ENCODE measurements at places on chromosomes 6 and 20.
A peak's percentile ranks its signal among the peaks of the same experiment; 100 is the strongest.

DNA sequence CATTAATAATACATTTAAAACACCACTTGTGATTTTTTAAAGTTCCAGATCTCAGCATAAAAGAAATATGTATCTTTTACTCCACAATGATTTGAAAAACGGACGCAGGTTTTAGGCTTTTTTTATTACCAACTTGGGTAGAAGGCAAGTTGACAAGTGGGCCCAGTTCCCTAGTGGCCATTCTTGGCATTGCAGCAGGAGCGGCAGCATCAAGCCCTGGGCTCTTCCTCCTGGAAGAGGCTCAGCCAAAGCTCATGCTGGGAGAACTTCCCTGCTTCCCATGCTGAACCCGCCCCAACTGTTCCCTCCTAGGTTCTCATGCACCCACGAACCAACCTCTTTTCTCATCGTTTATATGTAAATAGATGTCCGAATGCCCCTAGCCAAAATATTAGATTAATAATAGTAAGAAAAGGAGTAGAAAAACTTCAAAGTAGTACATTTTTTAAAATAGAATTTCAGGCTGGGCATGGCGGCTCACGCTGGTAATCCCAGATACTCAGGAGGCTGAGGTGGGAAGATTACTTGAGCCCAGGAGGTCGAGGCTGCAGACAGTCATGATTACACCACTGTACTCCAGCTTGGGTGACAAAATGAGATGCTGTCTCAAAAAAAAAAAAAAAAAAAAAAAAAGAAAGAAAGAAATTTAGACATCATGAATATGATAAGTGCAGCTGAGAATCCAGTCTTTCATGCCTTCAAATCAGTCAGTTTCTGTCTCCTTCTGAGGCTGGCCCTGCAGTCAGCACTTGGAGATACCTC, 18.2 kb upstream of the MYB start:
- peak; percentile 22 for DNase-seq

DNA sequence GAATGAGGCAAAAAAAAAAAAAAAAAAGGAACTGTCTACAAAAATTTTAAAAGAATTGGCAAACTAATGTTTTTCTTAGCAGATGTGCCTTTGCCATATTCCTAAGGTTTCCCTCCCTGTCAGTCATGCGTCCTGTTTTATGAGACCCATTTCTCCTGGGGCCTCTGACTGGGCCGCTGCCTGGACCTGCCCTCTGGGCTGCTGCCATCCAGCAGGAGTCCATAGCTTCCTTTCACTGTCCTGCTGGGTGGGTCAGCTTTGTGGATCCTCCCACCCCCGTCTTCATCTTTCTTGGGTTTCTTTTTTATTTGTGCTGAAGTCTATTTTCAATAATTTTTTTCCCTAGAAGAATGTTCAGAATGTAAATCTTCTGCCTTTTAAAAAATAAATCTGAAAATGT, 110.8 kb upstream of the SCP2D1 start:
- no peak for DNase-seq

- DNase-seq = no peak
Measured at GRCh38 chr6:5215799-5216198, 45.0 kb downstream of the LYRM4 start.

DNA sequence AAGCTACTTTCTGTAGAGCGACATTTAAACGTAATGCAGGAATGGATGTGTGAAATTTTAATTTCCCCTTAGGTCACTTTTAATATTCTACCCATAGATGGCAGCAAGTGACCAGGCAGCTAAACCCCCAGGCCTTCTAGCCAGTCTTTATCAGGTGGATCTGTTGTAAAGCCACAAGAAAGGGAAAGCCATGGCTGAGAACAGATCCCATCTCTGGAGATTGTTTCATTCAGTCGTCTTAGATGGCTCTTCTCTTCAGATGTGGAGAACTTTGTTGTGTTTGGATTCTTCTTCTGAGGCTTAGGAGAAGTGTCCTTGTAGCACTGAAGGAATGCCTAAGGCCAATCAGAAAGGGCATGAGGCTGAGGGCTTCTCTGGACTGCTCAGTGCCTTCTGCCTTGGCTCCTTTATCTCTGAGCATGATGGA, 15.8 kb upstream of the RNF182 start:
- peak; percentile 23 for DNase-seq

- DNase-seq = no peak
Measured at GRCh38 chr20:37408302-37409193, 62.6 kb downstream of the SRC start.

GRCh38 chr6:38818691-38819090, 103.6 kb downstream of the DNAH8 start:
- no peak for DNase-seq

- no peak for DNase-seq
Measured at GRCh38 chr6:25165800-25166199, 113.4 kb upstream of the CARMIL1 start.

DNA sequence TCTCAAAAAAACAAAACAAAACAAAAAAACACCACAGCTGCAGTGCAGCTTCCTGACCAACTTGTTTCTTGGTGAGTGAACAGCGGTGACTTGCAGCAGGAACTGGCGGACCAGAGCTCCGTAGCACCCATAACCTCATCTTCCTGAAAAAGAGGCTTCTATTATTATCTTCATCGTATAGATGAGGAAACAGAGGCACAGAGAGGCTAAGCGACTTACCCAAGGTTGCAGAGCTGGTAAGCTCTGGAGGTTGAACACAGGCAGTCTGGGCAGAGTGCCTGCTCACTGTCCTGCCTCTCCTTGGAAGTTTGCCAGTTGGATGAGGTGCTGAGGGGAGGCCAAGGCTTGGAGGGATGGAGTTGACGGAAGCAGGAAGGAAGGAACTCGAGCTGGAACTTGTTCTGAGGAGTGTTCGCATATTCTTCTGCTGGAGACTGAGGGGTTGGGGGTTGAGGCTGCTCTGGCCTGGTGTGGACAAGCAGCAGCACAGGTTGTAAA, 47.9 kb upstream of the CCDC167 start:
- DNase-seq = no peak

- DNase-seq = no peak
Measured at GRCh38 chr6:160259143-160259425, 463 bp upstream of the SLC22A2 start.

GRCh38 chr6:137936798-137937197, 69.7 kb downstream of the TNFAIP3 start:
- DNase-seq = no peak

DNA sequence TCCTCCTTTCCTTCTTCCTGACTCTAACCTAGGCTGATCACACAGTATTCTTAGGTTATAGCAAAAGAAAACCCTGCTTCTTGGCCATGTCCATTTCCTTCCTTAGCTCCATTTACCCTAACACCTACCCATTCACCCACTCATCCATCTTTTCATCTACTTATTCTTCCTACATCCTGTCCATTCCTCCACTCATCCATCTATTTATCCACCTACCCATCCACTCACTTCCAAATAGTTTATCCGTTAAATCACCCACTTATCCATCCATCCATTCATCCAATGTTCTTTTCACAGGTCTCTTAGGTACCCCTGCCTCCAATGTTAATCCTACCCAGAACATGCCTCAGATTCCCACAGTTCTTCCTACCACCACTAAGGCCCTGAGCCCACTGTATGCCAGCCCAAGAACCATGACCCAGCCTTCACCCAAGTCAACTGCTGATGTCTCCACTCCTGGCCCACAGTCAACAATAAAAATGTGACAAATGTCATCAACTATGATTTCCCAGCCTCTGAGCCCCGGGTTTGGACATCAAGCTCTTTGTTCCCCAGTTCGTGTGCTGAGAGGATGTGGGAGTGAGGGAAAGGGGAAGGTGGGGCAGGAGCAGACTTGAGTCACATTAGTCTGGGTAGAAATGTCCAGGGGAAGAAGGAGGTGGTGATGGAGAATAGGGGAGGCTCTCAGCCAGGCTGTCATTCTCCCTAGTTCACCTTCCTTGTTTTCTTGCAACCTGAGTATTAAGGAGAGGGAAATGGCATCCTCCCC, 24.4 kb downstream of the TREML4 start:
- DNase-seq = no peak

DNA sequence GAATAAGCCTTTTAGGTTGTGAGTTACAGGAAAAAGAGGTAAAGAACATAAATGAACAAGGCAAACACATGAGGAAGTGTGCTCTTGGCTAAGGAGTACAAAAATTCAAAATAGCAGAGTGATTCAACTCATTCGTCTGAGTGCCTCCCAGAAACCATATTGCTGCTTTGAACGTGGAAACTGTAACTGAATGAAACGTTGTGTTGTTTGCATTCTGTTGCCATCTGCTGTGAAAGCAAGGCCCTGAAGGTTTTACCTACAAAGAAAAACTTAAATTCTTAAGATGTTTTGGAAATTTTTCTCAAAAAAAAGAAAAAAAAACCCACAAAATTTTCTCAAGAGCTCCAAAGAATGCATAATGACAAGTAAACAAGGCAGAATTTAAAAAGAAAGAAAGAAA, 375.4 kb upstream of the HS3ST5 start:
- no peak for DNase-seq

DNA sequence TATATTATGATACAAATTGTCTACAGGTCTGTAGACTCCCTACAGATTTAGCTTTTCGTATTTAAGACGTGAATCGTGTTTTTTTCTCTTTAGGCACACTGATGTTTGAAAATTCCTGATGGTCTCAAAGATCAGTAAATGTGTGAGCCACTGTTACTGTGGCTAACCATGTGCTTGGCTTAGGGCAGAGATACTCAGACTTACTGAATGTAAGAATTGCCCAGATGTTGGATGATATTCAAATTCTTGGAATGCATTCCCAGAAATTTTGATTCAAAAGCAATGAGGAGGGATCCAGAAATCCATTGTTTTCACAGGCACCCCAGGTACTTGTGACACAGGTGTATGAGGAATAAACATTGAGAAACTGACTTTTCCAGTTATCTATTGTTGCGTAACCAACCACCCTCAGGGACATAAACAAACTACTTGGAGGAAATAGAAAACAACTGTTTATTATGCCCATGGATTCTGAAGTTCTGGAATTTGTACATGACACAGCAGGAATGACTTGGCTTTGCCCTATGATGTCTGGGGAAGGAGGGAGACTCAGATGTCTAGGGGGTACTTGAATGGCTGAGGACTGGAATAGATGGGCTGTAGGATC, 339.6 kb upstream of the CITED2 start:
- DNase-seq = no peak

DNA sequence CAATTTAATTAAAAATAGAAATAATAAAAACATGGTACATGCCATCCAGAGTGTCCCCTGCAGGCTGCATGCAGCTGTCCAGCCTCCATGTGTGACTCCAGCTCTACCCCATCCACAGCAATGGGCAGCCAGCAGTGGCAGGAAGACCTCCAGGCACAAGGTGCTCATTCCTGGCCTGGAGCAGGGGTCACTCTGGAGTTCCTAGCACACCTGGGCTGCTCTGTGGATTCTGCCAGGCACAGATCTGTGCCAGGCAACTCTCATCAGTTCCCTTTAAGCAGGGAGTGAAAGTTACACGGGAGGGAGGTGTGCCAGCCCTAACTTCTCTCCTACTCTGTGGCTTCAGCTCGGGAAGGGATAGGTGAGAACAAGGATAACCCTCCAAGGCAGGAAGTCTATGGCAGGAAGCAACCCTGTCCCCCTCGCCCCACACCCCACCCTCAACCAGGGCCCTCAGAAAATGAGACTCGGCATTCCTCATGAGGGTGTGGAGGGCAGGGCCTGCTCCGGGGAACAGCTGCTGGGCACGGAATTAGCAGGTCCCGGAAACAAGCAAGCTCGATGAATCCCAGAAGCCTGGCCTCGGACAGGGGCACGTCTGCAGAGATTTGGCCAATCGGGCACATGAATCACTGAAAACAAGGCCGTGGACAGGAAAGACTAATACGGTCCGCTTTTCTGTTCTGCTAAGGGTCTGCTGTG, 10.0 kb downstream of the JPH2 start:
- no peak for DNase-seq

DNA sequence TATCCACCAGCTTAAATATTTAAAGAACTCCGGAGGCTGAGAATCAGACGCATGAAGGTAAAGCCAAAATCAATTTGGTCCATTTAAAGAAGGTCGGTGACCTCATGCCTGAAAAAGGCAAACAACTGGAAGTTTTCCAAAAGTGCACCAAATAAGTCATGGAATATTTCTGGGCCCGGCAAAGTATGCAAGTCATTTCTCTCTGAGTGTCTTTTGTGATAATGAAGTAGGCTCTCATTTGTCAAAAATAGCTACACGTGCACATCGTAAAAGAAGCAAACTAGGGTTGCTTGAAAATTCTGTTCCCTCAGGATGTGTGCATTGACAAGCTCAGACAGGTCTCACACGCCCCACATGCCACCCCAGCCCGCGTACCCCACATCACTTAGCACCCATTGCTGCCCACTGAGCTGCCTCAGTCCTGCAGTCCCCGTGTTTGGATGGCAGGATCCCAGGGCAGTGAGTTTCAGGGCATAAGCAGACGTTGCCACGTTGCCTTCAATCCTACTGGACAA, 20.5 kb upstream of the PYGB start:
- no peak for DNase-seq

Data from activated naive CD4-positive, alpha-beta T cell treated with anti-CD3 and anti-CD28 coated beads, Interleukin-2, amount 50 U/mL, for 16 hours (primary cell).